Airway epithelial cell (primary cell): ENCODE measurements at places on chromosomes 2 and 18. TPM values are rescaled to one million over a fixed set of nuclear protein-coding genes. Genes with fewer than 3 reads are reported as not detected.

The REG1B gene
- total RNA-seq, result not detected in 2 replicates

The RGPD8 gene
- total RNA-seq, result 0.88 and 3.9 TPM in 2 replicates

The CXXC1 gene
- total RNA-seq, result 44.7 and 47.6 TPM in 2 replicates

The TNFAIP6 gene
- 0.35 TPM in 1 of 2 replicates, not detected in the other for total RNA-seq

The TACR1 gene
- not detected in 2 replicates for total RNA-seq

The IL1RL1 gene
- total RNA-seq, result 0.56 and 1.1 TPM in 2 replicates

The CTAGE1 gene
- not detected in 2 replicates for total RNA-seq

The LIMS2 gene
- not detected in 2 replicates for total RNA-seq

The ACTG2 gene
- total RNA-seq, result 2.3 and 4.5 TPM in 2 replicates

The POTEC gene
- not detected in 2 replicates for total RNA-seq

The SEMA4F gene
- total RNA-seq, result 8.2 and 12.7 TPM in 2 replicates

The GREB1L gene
- total RNA-seq, result 1.5 and 1.7 TPM in 2 replicates

The ANKRD62 gene
- not detected in 2 replicates for total RNA-seq

The OSBPL1A gene
- 19.2 and 20.3 TPM in 2 replicates for total RNA-seq

The CRYBA2 gene
- not detected in 2 replicates for total RNA-seq

The DTNA gene
- 2.8 and 5.1 TPM in 2 replicates for total RNA-seq
